ENCODE measurements at places on chromosomes 1 and 21.

- DNase-seq = peak; percentile 37
Measured at GRCh38 chr1:172154551-172154950, 265.9 kb upstream of the C1orf105 start.

GRCh38 chr1:174266991-174267612 is 107.8 kb downstream of the RABGAP1L start:
- DNase-seq = no peak

GRCh38 chr1:153649137-153649862 is 9.2 kb upstream of the SNAPIN start:
- DNase-seq = peak; percentile 34

GRCh38 chr21:44790368-44790767 is 11.3 kb downstream of the UBE2G2 start:
- DNase-seq = peak; percentile 14

DNA sequence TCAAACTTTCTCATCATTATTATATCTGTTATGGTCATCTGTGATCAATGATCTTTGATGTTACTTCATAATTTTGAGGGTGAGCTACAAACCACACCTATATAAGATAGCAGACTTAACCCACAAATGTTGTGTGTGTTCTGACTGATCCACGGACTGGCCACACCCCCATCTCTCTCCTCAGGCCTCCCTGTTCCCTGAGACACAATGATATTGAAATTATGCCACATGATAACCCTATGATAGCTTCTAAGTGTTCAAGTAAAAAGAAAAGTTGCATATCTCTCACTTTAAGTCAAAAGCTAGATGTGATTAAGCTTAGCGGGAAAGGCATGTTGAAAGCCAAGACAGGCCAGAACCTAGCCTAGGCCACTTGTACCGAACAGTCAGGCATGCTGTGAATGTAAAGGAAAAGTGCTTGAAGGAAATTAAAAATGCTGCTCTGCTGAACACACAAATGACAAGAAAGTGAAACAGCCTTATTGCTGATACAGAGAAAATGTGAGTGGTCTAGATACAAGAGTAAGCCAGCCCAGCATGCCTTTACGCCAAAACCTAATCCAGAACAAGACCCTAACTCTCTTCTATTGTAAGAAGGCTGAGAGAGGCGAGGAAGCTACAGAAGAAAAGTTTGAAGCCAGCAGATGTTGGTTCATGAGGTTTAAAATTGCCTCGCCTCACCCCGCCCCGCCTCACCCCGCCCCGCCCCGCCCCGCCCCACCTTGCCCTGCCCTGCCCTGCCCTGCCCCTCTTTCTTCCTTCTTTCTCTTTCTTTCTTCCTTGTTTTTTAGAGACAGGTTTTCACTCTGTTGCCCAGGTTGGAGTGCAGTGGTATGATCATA is 16.5 kb downstream of the CTSS start:
- DNase-seq = no peak

DNA sequence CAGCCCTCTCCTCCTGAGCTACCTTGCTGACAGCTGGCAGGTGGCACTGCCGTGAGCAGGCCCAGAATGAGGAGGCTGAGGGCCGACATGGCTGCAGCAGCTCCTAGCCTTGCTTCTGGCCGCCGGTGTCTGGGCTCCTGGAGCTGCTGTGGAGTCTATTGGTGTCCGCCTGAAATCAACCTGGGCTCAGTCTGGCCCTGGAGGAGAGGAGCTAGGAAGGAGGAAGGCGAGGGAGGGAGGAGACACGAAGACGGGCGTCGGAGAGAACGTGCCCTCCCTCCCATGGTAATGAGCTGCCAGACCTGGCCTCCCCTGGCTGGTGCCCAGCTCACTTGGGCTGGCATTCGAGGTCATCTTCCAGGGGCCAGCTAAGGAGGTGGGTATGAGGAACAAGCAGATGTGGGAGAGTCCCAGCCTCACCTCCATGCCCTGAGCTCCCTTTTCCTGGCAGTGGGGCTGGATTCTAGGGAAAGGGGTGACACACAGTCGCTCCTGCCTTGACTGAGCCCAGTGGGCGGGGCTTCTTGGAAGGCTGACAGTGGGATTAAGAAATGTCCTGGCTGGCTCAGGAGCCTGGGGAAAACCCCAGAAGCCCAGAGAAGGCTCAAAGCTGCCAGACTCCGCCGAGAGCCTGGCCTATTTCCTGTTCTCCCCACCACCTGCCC is at the start of gene PDZK1IP1:
TSS of gene PDZK1IP1 (minus strand) at position 193 of the 665 bp plus-strand sequence. CDS start at position 89, 104 bp downstream.
- no peak for DNase-seq

GRCh38 chr1:181312946-181313345 is 170.4 kb upstream of the CACNA1E start:
- DNase-seq = no peak

DNA sequence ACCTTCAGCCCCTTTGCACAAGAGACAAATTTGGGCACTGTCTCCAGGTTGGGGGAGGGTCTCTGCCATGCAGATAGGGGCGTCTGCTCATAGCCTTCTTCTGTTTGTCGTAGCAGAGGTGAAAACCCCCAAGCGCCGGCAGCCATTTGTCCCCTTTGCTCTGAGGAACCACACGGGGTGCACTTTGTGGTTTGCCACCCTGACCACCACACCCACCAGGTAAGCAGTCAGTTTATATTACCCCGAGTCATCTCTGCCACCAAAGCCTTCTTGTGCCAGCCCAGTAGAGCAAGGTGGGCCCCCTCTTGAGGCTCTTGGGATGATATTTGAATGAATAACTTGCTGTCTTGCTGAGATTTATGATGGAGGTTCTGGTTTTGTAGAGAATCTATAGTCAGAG is 111.8 kb downstream of the VPS13D start:
- no peak for DNase-seq

DNA sequence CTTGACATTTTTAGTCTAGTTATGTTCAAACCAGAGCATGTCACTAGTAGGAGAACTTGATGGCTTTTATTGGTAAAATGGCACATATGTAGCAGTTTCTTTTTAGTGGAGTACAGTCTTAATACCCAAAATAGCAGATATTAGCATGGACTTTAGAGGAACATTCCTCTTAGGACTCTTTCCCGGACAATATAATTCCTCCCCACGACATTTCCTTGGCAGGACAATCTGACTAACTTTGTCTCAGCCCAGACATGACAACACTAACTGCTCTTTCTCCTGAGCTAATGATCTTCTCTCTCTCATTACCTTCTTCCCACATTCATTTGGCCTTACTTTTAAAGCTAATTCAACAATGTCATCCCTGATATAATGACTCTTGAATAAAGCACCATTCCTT is 62.5 kb downstream of the ADAMTS1 start:
- DNase-seq = no peak

- no peak for DNase-seq
Measured at GRCh38 chr1:204731985-204732575, 46.5 kb upstream of the LRRN2 start.

DNA sequence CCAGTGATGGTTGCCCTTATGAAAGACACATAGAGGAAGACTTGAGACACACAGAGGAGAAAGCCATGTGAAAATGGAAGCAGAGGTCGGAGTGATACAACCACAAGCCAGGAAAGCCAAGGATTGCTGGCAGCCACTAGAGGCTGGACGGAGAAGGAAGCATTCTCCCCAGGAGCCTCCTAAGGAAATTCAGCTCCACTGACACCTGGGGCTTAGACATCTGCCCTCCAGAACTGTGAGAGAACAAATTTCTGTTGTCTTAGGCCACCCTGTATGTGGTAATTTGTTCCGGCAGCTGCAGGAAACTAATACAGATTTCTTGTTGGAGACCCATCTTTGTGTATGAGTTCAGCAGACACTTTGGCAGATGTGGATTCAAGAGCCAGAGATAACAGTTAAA is 126.9 kb upstream of the ATP1A1 start:
- DNase-seq = no peak

DNA sequence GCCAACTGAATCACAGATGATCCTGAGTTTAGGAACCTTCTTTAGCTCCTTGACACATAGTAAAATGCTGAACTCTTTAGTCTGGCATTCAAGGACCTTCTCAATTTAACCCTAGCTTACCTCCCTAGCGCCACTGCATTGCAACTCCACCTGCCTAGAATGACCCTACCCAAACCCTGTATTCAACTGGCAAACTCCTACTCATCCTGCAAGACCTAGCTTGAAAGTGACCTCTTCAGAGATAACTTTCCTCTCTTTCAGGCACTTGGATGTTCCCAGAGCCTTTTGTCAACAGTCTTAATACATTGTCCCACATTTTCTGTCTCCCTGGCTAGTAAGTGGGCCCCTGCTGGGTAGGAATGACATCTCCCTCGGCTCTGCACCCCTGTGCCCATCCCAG is 19.7 kb downstream of the TRIM62 start:
- no peak for DNase-seq

GRCh38 chr1:84582802-84583587 is 8.8 kb upstream of the CTBS start:
- peak; percentile 41 for DNase-seq

GRCh38 chr1:208821939-208822338 is 577.8 kb upstream of the PLXNA2 start:
- no peak for DNase-seq
